ENCODE measurements at places on chromosomes 11 and 22. TPM values are rescaled to one million over a fixed set of nuclear protein-coding genes. Genes with fewer than 3 reads are reported as not detected.

The LRRC55 gene
- total RNA-seq: not detected

The RAG1 gene
- total RNA-seq: 0.36 TPM

The VSIG2 gene
- not detected for total RNA-seq

The PHETA2 gene
- 23.9 TPM for total RNA-seq

The JAML gene
- not detected for total RNA-seq

The LRRC32 gene
- total RNA-seq: 37.6 TPM

The MGAT3 gene
- under 0.01 TPM for total RNA-seq

The NAALAD2 gene
- 1.8 TPM for total RNA-seq

The OR51G1 gene
- not detected for total RNA-seq

The RASD2 gene
- total RNA-seq: under 0.01 TPM

The CDC42EP1 gene
- 28.6 TPM for total RNA-seq

The OR10A2 gene
- total RNA-seq: not detected

The TREH gene
- total RNA-seq: not detected

The CCDC88B gene
- 0.29 TPM for total RNA-seq

The ATP6V1E1 gene
- 120 TPM for total RNA-seq

The SHISA8 gene
- not detected for total RNA-seq

The NFAM1 gene
- total RNA-seq: under 0.01 TPM

The BLID gene
- 20.0 TPM for total RNA-seq

The OR2AG2 gene
- total RNA-seq: 0.36 TPM

The EMSY gene
- total RNA-seq: 17.4 TPM

The C11orf87 gene
- total RNA-seq: 4.3 TPM
